ENCODE measurements at places on chromosomes 6 and 20. TPM values are rescaled to one million over a fixed set of nuclear protein-coding genes. Genes with fewer than 3 reads are reported as not detected.

HACE1 gene
- total RNA-seq, result 9.3 TPM

IL20RA gene
- 0.48 TPM for total RNA-seq

PLTP gene
- total RNA-seq, result 28.1 TPM

SNAI1 gene
- total RNA-seq, result 6.9 TPM

PXDC1 gene
- 153 TPM for total RNA-seq

CST4 gene
- not detected for total RNA-seq

TRIM10 gene
- total RNA-seq, result not detected

BTN1A1 gene
- total RNA-seq, result not detected

CDSN gene
- total RNA-seq, result not detected

SNHG17 gene
- total RNA-seq, result 38.3 TPM

SLC12A5 gene
- total RNA-seq, result 2.2 TPM

POU5F1 gene
- total RNA-seq, result not detected

DXO gene
- 16.6 TPM for total RNA-seq

TMEM74B gene
- 0.76 TPM for total RNA-seq

FRMD1 gene
- total RNA-seq, result not detected

ZKSCAN8 gene
- 15.1 TPM for total RNA-seq

TMEM244 gene
- not detected for total RNA-seq

PTCRA gene
- not detected for total RNA-seq

ID4 gene
- 0.24 TPM for total RNA-seq

TRMT6 gene
- 6.1 TPM for total RNA-seq
